ENCODE measurements at places on chromosomes 7 and 10.

GRCh38 chr10:24096281-24096680 is 112.7 kb upstream of the KIAA1217 start:
- no peak for DNase-seq

- no peak for DNase-seq
These were observed 109.2 kb downstream of the PTPN20 start for GRCh38 chr10:47020471-47020870.

DNA sequence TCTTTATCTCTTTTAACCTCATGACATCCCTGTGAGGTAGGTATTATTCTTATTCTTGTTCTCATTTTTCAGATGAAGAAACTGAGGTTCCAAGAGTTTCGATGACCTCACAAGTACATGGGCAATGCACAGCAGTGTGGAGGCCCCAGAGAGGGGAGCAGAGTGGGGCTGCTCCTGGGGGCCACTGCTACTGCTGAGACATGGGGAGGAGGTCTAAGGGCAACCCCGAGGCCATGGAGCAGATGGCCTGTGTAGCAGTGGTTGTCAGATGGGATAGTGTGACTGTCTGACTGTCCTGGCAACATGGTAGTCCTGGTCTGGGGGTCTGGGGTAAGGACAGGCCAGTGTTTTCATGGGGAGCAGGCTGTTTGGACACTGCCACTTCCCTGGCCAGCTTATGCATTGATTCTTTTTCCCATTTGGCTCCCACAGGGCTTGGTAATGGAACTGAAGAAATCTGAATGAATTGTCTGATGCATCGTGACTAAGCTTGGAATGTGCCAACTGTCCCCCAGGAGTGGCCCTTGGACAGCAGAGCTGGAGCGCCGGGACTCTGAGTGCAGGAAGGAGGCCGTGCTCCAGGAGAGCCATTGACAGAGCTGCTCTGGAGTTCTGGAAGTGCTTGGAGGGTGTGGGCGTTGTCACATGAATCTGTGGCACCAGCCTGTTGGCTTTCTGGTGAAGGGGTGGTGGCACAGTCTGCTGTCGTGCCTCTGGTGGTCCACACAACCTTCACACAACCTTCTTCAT is 40.9 kb downstream of the ADRA2A start:
- DNase-seq, result no peak

DNA sequence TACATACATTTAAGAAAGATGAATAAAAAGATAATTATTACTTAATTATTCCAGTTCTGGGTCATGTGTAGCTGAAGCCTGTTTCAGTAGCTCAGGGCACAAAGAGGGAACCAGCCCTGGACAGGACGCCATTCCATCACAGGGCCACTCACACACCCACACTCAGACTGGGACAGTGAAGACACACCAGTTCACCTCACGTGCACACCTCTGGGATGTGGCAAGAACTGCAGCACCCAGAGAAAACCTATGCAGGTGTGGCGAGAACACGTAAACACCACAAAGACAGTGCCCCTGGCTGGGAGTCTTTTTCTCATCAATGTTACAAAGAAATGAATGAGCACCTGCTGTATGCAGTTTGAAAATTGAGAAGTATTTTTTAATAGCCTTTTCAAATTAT is 1.6 kb upstream of the IDI1 start:
- no peak for DNase-seq

- DNase-seq, result peak; percentile 39
These were observed 220.9 kb downstream of the C7orf25 start for GRCh38 chr7:42690794-42691639.

DNA sequence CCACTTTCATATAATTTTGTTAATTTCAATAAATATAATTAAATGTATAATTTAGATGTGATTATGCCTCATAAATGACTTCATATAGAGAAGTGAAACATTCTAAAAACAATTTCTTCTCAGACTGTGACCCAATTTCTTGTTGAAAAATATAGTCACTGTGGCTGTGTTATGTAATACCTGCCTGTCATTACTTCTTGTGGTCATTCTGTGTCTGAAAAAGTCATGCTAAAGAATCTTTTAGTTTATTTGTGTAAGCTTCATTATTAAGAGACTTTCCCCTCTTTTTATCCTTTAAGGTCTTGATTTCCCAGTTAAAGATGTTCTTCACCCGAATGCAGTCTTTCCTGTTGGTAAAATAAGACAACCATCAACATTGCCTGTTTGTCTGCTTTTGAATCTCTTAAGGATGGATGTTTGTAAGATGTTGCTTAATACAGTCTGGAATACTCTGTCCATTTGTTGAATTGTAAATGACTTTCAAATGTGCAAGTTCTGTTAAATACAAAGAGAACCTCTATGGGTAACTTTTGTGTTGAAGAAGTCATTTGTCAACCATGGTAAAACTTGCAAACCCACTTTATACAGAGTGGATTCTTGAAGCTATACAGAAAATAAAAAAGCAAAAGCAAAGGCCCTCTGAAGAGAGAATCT is 16.0 kb downstream of the KAT6B start:
- DNase-seq, result no peak

DNA sequence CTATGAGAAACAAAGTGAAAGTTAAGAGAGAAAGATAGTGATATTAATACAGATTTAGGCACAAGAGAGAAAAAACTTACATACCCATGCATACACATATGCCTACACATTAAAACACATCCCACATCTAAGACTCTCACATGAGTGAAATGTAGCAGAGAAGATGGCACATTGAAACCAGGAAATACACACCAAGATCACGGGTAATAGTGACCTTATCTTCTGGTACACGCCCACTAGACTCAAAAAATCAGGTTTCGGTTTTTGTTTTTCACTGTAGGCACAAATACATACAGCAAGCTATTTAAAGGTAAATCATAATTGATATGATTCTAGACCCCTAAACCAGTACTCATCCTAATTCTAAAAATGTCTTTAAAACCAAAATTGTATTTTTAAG is 225.2 kb upstream of the TAC1 start:
- no peak for DNase-seq

DNA sequence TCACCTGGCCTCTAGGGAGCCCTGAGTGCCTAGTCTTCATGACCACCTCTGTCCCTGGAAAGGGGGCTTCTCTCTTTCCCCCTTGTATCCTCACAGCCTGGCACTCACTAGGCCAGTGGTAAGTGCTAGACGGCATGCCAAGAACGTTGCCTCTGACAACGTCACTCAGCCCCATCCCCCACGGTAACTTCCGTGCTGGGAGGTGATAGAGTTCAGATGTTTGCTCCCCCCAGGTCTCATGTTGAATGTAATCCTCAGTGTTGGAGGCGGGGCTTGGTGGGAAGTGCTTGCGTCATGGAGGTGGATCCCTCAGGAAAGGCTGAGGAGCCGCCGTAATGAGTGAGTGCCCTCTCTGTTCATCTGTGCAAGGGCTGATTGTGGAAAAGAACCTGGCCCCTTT is 343.3 kb upstream of the MKI67 start:
- DNase-seq, result no peak
